Fibroblast of pulmonary artery (primary cell): ENCODE measurements at places on chromosomes 11 and 22.

DNA sequence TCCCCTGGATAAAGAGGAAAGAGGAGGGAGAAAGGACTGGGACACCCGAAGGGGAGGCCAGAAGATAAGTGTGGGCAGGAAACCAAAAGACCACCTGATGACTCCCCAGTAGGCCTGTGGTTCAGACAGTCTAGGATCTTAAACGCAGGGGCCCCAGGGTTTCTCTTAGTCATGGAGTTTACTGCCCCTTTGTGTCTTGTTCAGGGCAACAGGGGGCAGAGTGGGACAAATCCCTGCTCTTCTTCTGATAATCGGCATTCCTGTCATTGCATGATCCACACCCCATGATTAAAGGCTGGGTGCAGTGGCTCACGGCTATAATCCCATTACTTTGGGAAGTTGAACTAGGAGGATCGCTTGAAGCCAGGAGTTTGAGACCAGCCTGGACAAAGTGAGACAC, 4.7 kb upstream of the TMPRSS13 start:
- no peak for DNase-seq

DNA sequence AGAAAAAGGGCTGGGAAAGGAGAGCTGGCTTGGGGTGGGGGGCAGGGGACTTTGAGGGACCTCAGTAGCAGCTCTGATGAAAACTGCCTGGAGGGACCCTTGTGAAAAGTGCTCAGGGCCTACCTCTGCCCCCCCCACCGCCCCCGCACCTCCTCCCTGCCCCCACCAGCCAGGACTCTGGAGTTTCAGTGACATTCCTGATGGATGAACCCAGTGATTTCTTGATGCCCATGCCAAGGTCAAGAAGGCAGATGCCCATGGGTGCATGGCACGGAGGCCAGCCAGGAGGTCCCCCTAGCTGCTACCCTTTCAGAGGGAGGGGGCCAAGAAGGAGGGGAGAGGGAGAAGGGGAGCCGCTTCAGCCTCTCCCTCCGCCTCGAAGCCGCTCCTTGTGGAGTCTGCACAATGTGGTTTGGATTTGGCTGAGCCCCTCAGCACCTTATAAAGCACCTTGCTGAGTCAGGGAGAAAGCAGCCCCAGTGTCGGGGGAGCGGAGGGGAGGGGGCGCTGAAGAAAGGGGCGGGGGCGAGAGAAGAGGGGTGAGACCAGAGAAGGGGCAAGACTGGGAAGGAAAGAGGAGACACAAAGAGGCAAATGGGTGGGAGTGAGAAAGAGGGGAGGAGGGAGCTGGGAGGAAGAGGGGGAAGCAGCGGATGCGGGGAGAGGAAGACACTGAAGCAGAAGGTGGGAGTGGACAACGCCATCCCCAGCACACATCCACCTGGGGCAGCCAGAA, 2.1 kb upstream of the CLCF1 start:
- no peak for DNase-seq

DNA sequence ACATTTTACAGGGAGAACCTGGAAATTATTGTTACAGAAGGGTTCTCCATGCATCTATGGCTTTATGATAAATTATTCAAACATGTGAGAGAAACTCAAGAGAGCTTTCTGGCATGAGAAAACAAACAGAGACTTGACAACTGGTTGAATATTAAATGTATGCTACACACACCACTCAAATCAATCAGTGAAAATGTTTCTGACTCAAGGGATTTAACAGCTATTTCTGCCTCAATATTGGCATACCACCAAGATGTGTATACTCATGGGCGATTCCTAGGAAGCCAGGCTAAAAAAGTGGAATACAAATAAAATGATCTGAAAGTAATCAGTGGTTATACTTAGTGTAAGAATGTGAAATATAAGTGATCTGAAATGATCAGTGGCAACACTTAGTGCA, 15.8 kb upstream of the OR51T1 start:
- DNase-seq, result no peak

DNA sequence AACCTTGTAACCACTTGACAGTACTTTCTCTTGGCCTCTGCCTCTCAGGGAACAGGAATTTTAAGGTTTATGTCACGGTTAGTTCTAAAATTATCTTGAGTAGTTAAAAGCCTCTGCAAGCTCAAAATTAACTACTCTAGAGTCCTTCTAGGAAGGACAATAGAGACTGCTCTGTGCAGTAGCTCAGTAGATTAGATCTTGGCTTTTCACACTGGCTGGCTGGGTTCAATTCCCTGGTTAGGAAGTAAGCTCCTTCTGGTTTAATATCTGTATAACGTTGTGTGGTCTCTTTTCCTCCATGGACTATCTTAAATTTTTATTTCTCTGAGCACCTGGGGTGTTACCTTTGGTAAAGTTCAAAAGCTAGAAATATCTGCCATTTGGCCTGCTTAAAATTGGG, 109.2 kb downstream of the AASDHPPT start:
- DNase-seq, result no peak

- no peak for DNase-seq
Observed at GRCh38 chr22:50009251-50009650, 3.3 kb downstream of the IL17REL start.

- no peak for DNase-seq
Observed at GRCh38 chr22:44516841-44517240, 18.8 kb upstream of the RTL6 start.

- peak; percentile 97 for DNase-seq
Observed at GRCh38 chr11:122189229-122189628, 73.2 kb upstream of the BLID start.

DNA sequence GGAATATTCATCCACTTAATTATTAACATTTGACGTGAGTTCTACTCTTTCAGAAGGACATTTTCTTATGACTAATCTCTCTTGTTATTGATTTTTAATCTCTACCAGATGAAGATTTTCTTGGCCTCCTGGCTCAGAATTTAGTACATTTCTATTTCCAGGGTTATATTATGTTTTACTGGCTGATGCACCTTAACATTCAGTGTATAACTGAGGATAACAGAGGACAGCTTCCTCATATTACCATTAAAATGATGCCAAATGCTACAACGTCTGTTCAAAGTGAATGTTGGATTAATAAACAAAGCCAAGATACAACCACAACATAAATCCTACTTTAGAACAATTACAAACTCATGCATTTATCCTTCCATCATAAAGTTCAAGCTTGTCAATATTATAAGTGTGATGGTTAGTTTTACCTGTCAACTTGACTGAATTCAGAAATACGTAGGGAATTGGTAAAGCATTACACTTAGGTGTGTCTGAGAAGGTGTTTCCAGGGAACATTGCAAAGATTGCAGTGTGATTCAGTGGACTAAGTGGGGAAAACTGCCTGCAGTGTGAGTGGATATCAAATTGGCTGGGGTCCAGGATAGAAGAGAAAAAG, 485.2 kb downstream of the LRRC4C start:
- no peak for DNase-seq

GRCh38 chr22:49123621-49124192, 704.0 kb downstream of the BRD1 start:
- DNase-seq, result no peak

- peak; percentile 25 for DNase-seq
Observed at GRCh38 chr11:120566176-120566575, 54.6 kb downstream of the GRIK4 start.

DNA sequence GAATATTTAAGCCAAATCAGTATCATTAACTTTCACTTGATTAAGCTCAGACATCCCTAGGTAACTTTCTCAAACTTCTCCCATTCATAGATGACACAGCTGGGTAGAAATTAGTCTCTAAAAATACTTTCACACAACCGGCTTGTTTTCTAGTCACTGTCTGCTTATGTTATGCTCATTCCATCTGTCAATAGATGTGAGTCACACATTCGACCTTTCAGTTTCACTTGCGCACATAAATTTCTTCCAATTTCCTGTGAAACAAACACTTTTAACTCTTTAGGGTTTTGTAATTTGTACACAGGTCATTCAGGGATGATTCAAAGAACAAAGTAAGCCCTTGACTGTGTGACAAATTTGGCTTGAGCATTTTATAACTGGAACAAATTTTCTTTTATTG, 723.0 kb downstream of the KCNA4 start:
- peak; percentile 77 for DNase-seq

DNA sequence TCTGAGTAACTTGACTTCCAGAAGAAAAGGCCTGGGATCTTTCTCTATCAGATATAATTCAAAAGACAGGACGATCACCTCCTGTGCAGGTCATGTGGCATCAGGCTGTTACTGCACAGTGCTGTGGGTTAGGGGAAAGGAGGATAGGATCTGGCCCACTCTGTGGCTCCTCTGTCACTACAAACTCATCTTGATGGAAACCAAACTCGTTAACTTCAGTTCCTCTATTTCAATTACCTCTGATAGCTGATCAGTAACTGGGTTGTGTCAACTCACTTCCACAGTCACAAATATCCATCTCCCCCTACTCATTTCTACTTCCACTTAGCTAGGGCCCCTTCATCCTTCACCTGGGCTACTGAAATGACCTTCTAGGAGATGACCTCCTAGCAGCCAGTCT, 95.2 kb downstream of the RCN1 start:
- DNase-seq, result no peak

GRCh38 chr11:102428696-102429095, 23.9 kb downstream of the TMEM123 start:
- no peak for DNase-seq

GRCh38 chr11:100827934-100828661, 141.0 kb downstream of the ARHGAP42 start:
- DNase-seq, result peak; percentile 66

DNA sequence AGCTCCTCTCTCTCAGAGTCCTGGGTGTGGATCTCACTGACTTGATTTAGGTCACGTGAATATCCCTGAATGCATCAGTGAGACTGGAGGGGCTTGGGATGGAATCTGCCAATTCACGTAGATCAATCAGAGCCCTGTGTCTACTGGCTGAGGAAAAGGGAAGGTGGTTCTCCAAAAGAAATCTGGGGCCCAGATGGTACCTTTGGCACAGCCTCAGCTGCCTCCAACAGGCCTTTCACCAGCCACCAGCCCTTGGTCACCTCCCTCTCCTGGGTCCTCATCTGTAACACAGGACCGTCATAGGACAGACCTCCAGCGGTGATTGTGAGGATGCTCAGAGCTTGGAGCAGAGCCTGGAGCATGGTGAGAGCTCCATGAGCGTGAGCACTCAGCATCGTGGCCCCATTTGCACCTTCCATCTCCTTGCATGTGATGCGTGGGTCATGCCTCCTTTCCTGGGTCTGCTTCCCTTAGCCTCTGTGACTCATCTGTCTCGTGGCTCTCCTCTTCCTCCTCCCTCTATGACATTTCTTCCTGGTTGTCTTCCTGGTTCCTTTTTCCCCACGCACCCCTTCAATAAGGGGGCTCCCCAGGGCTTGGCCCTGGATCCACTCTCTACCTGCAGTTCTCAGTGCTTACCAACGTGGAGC, 7.5 kb upstream of the MIEF1 start:
- no peak for DNase-seq

DNA sequence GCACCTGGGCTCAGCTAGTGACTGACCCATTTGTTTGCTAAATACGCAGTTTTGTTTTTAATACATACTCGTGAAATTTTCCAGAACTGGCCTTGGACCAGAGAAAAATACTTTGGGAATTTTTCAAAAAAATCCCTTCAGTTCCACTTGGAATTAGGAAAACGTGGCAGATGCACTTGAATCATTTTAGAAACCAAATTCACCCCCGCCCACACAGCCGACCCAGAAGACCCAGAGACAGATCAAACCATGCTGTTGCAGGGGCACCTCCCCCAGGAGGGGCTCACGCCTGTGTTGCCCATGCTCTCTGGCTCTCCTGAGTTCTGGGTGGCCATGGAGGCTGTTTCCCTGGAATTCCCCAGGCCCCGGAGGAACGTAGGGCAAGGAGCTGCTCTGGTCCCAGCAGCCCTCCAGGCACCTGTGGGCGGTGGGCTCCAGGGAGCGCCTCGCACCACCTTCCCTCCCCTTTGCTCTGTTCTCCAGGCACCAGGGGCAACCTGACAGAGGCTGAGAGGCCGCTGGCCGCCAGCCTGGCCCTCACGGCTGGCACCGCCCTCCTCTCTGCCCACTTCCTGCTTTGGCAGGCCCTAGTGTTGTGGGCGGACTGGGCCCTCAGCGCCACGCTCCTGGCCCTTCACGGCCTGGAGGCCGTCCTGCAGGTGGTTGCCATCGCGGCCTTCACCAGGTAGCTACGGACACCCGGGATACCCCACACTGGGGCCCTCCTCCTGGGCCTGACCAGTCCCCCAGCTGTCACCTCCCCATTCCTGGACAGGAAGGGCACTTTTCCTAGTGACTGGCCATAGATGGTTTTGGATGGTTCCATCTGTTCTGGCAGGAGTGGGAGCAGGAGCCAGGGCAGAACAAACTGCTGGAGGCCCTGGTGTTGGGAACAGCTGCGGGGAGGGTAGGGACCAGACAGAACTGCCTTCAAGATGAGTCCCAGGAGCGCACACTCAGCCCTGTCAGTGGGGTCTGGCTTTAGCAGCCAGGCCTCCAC, 3.3 kb upstream of the EPS8L2 start:
- DNase-seq, result no peak

- no peak for DNase-seq
Observed at GRCh38 chr22:23751441-23751996, 607 bp upstream of the ZNF70 start.

DNA sequence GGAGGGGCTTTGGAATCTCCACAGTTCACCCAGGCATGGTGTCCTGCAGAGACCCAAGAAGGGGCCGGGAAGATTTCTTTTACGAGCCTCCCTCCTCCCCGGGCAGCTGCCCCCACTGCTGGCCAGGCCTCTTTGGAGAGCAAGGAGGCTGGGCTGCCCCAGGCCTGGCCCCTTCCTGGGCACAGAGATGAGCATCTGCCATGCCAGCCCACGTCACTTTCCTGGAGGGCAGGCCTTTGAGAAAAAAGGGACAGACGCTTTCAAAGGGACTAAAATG, 60.5 kb upstream of the FGF3 start:
- DNase-seq, result no peak
